ENCODE measurements at places on chromosomes 2 and 18. TPM values are rescaled to one million over a fixed set of nuclear protein-coding genes. Genes with fewer than 3 reads are reported as not detected.

Gene OSR1
- total RNA-seq, result 12.5 TPM

Gene PJVK
- total RNA-seq, result 2.4 TPM

Gene SMCHD1
- total RNA-seq, result 27.8 TPM

Gene EML6
- total RNA-seq, result 1.2 TPM

- H3K27ac ChIP-seq, result peak overlapping the region; percentile 50
- no peaks in the 10 kb centered on the region for H3K27me3 ChIP-seq
- H3K4me1 ChIP-seq, result peaks cover 24% of the 10 kb centered on the region
- no peaks in the 10 kb centered on the region for H3K36me3 ChIP-seq
- H3K4me3 ChIP-seq, result no peak overlapping the region
Measured at GRCh38 chr2:187547353-187547979, 6.8 kb downstream of the TFPI start.
